SK-N-SH (cell line): ENCODE measurements at places on chromosomes 3 and 15.

DNA sequence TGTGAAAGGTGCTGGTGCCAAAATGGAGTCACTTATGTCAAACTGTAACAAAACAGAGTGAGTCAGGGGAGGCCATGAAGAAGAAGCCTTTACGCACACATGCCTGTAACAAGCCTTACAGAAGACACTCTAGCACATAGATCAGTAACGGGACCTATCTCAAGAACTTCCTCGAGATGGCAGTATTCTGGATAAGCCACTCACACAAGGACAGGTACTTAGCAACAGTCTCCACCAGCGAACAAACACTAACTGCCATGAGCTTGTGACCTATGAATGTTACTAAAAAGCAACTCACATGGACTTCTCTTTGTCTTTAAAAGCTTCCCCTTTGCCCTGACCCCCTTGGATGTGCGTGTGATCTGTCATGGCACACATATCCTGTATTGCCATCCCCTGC lies 235.1 kb downstream of the CD47 start:
- DNase-seq: no peak

GRCh38 chr3:100316641-100317069 lies 17.9 kb upstream of the NIT2 start:
- DNase-seq: peak; percentile 45

GRCh38 chr3:112654979-112655378 lies 14.0 kb upstream of the CCDC80 start:
- DNase-seq: no peak

DNA sequence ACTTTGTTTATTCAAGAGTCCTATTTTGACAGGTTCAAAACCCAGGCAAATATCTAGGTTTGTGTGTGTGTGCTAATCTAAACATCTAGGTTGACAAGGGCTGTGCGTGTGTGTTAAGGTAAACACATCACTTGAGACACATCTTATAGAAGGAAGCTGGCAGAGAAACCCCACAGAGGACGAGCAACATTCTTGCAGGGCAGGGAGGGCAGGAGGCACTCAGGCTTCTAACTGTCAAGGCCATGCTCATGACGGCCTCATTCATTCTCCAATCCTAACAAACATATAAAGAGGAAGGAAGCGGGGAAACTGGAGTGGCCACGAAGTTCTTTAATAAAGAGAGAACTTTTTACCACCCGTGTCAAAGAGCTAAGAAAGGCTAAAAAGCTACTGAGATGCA lies 43.4 kb downstream of the SLCO2A1 start:
- no peak for DNase-seq

DNA sequence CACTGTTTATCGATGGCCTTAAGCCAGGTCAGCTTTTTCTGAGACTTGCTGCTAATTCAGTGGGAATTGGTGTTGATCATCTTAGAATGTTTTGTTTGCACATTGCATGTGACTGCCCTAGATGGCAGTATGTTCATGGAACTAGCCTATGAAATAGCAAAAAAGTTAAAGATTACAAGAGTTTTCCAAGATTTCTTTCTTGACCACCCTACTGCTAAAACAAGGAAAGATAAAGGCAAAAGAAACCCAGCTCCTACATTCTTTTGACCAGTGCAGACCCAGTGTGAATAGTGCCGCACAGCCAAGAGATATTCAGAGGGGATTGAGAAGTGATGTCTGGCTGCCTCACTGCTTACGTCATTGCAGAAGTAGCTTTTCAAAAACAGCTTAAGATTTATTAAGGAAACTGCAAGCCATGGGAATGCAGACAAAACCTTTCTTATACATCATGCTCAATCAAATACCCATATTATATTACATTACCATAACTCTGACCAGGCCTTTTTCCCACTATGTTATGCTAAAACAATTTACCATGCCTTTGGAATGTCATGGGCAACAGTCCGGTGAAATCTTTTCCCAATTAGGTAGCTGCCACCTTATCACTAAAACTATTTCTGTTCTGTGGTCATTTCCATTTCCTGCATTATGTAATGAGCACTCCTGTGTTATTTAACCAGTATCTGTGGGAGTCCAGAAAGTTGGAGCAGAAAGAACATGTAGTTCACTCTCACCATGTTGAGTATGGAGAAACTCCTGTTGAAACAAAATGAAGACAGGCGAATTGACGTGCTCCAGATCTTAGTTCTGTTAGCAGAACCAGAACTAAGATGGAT lies 6.0 kb downstream of the PHLDB2 start:
- DNase-seq: no peak

DNA sequence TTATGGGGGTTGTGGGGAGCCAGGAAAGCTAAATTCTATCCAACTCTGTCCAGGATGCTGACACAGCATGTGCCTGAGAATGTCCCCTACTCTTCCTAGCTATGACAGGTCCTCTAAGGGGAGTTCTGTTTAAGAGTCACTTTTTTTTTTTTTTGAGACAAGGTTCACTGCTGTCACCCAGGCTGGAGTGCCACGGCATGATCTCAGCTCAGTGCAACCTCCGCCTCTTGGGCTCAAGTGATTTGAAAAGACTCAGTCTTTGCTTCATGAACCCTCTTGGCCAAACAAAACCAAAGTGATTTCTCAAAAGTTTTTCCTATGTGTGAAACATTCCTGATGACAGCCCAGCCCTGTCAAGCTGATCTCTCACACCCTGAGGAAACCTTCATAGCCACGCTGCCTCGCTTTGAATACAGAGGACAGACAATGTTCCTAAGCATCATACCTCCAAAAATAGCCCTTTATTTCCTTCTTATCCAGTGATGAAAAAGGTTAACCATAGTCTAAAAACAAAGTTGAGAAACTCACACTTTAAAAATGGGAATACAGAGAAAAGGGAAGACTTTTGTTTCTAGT lies 105.5 kb upstream of the PROK2 start:
- no peak for DNase-seq

- DNase-seq: no peak
Measured at GRCh38 chr3:4708230-4708629, 215.1 kb downstream of the ITPR1 start.
